Neural progenitor cell (in vitro differentiated cells): ENCODE measurements at places on chromosomes 7 and 10. TPM values are rescaled to one million over a fixed set of nuclear protein-coding genes. Genes with fewer than 3 reads are reported as not detected.

PTPN20 gene
- total RNA-seq, result not detected in 2 replicates

H2BK1 gene
- total RNA-seq, result not detected in 2 replicates

CDK14 gene
- total RNA-seq, result 41.9 and 52.3 TPM in 2 replicates

SEC61A2 gene
- total RNA-seq, result 39.1 and 39.6 TPM in 2 replicates

TMEM229A gene
- total RNA-seq, result 0.06 TPM in 1 of 2 replicates, not detected in the other

PIK3CG gene
- total RNA-seq, result not detected in 2 replicates

CCAR1 gene
- 92.7 and 141 TPM in 2 replicates for total RNA-seq

OR6V1 gene
- total RNA-seq, result not detected in 2 replicates

MYH16 gene
- total RNA-seq, result not detected in 2 replicates

TAC1 gene
- 0.68 and 0.84 TPM in 2 replicates for total RNA-seq

CALHM3 gene
- total RNA-seq, result not detected in 2 replicates

ZNF853 gene
- 6.2 and 8.2 TPM in 2 replicates for total RNA-seq

OPN4 gene
- total RNA-seq, result not detected in 2 replicates

INMT gene
- 5.0 and 7.8 TPM in 2 replicates for total RNA-seq

PAOX gene
- 4.6 and 8.2 TPM in 2 replicates for total RNA-seq

C10orf90 gene
- total RNA-seq, result not detected in 2 replicates

UBTD1 gene
- 4.7 and 15.7 TPM in 2 replicates for total RNA-seq

AMPH gene
- 21.2 and 22.8 TPM in 2 replicates for total RNA-seq

PSD gene
- total RNA-seq, result 0.09 and 2.8 TPM in 2 replicates

ATOH7 gene
- total RNA-seq, result 0.93 TPM in 1 of 2 replicates, not detected in the other

CALD1 gene
- total RNA-seq, result 90.2 and 118 TPM in 2 replicates

CREB3L2 gene
- total RNA-seq, result 9.9 and 10.7 TPM in 2 replicates

CCDC71L gene
- 23.5 and 23.8 TPM in 2 replicates for total RNA-seq

HTRA1 gene
- 12.2 and 17.0 TPM in 2 replicates for total RNA-seq

CROT gene
- 24.7 and 53.4 TPM in 2 replicates for total RNA-seq

SAMD9 gene
- not detected in 2 replicates for total RNA-seq

ZMYND11 gene
- 46.9 and 59.5 TPM in 2 replicates for total RNA-seq

WNT8B gene
- 5.8 and 9.0 TPM in 2 replicates for total RNA-seq

WNT2 gene
- total RNA-seq, result not detected in 2 replicates

GRID1 gene
- 0.31 TPM in 1 of 2 replicates, not detected in the other for total RNA-seq

HPSE2 gene
- total RNA-seq, result 3.4 and 4.3 TPM in 2 replicates

CLEC2L gene
- 0.15 and 0.50 TPM in 2 replicates for total RNA-seq

GCK gene
- total RNA-seq, result 0.15 TPM in 1 of 2 replicates, not detected in the other

ELMO1 gene
- 22.0 and 27.0 TPM in 2 replicates for total RNA-seq

MYOF gene
- 1.2 and 1.6 TPM in 2 replicates for total RNA-seq

VSTM4 gene
- total RNA-seq, result 0.92 and 1.2 TPM in 2 replicates

MMRN2 gene
- total RNA-seq, result 0.28 and 1.4 TPM in 2 replicates

CFAP58 gene
- 0.53 and 1.7 TPM in 2 replicates for total RNA-seq

GHRHR gene
- not detected in 2 replicates for total RNA-seq

ARMC3 gene
- total RNA-seq, result 0.46 and 14.6 TPM in 2 replicates

SEMA4G gene
- 2.3 and 5.4 TPM in 2 replicates for total RNA-seq

SLC26A4 gene
- total RNA-seq, result 0.02 TPM in 1 of 2 replicates, not detected in the other

CREM gene
- total RNA-seq, result 61.2 and 74.2 TPM in 2 replicates

LIPM gene
- not detected in 2 replicates for total RNA-seq

CDCA7L gene
- 39.9 and 49.2 TPM in 2 replicates for total RNA-seq
